ENCODE measurements at places on chromosomes 2 and 18.

DNA sequence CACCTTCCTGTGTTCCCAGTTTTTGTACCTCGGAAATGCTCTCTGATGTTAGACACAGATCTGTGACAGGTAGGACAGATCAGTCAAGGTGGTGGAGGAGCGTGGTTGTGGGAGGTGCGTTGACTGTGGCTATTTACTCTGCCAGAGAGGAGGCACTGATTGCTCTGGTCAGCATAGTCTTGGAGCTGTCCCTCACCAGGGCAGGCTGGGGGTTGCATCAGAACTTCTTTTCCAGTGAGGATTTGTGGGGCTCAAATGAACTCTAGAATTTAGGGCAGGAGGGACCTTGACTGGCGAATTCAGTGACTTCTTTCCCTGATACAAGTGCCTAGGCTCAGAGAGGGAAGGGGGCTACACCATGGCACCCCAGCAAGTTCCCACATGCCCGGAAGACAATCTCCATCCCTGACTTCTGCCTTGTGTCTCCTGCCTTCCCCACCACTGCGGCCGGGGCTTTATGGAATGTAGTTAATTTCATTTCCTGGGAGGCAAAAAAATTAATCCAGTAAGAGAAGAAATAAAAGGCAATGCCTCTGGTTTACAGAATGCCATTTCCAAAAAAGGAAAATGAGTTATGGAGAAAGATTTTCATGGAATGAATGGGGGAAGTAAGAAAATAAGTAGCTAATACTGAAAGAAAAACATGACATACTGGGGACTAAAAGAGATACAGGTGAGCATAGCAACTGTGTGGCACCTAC, 26.1 kb downstream of the NIFK start:
- DNase-seq, result no peak

DNA sequence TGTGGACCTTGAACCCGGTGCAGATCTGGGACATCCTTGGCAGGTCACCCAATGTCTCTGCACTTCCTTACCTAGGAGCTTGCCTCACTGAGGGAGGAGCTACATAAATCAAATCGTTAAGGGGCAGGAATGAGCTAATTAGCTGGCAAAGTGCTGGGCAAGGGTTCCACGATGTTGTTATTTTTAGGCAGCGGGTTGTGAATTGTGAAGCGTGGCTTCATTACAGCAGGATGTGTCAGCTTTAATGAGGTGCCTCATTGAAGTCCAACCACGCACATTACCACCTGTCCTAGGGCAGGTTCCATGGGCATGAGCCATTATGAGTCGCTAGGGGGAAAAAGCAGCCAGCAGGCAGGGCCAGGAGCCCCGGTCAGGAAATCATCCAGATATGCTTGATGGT, 127.0 kb upstream of the AGAP1 start:
- peak; percentile 36 for DNase-seq

GRCh38 chr2:30765876-30766470, 41.3 kb downstream of the CAPN13 start:
- no peak for DNase-seq

DNA sequence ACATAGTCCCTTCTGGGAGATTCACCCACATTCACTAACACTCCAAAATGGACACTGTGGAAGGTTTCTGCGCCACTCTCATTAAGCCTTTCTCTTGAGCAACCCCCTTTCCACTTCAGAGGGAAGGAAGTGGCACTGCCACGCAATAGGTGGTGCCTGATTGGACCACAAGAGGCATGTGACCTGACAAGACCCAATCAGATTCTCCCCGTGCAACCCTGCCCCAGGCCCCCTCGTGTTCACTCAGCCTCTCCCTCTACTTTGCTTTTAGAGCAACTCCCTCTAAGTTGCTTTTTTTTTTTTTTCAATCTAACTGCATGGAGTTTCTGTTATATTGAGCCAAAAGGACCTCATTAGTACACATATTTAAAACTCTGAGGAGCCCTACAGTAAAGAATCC, 158.0 kb downstream of the EN1 start:
- no peak for DNase-seq

DNA sequence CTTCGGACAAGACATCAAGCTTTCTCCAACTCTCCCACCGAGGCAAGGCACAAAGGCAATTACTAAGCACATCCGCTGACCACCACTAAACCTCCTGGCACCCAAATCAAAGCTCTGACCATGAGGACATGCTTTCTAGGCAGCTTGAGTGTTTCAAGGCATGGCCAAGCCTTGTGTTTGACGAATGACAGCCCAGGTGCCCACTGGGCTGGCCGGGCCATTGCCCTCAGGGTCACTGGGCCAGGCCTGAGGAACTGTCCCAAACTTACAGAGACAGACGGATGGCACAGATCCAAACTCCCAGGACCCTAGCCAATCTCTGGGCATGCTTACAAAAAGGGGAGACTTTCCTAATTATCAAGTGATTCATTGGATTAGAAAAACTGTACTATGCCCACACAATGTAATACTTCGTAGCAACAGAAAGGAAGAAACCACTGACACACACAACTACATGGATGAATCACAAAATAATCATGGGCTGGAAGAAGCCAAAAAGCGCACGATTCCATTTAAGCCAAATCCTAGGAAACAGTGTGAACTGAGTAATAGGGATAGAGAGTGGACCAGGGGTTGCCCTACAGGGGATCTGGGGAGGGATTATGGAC, 20.2 kb downstream of the CRACDL start:
- DNase-seq, result no peak

DNA sequence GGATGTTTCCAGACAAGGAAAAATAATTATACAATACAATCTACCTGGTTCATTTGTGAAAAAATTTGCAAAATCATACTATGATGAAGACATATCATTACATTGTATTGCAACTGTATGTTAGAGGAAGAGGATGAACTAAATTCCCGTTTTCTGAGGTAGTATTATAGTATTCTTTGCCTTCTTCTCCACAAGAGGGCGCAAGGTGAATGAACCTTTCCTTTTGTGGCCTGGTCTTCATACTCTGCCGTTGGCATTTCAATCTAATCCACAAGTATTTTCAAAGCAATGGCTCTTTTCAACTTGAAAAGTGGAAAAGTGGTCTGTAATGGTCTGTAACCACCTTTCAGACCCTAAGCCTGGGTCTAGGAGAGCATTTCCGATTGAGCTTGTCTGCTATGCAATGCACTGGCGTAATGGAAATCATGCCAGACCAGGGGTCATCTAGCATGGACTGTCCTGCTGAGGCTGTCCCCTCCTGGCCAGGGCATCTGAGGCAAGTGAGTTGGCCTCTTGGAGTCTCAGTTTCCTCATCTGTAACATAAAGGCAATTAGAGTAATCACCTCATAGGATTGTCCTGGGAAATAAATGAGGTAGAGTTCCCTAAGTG, 30.8 kb upstream of the ZNF396 start:
- peak; percentile 68 for DNase-seq

GRCh38 chr2:111689941-111690340, 194.1 kb downstream of the ANAPC1 start:
- DNase-seq, result no peak

GRCh38 chr2:207073412-207073800, 92.3 kb downstream of the KLF7 start:
- no peak for DNase-seq

DNA sequence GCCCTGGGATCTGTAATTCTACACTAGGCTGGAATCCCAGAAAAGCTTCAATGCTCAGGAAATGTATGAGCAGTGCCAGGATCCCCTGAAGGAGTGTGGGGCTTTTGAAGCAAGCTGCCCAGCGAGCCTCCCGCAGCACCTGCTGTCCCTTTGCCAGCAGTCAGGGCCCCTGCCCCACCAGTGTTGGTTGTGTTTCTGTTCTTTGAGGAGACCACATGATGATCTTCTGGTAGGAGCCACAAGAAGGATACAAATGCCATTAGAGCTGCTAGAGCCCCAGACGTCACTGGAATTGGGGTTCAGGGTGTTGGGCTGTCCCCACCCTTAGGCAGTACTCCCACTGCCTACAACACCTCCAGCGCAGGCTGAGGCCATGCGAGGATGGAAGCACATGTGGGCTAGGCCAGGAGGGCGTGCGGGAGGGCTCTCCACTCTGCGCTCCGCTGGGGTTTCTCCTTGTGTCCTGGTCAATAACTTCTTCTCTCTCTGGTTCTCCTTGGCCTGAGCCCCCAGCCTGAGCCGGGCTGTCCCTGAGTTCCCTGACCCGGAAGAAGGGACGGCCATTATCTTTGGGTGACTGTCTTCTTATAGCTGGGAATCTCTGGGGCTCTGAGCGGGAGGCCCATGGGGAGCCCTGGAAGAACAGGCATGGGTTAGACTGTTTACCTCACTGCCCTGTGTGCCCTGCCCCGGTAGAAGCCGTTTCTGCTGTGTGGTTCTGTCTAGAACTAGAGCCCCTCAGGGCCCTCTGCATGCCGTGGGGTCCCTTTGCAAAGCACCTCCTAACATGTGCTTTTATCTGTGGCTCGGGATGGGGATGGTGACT, 73.9 kb downstream of the LRRFIP1 start:
- DNase-seq, result no peak

DNA sequence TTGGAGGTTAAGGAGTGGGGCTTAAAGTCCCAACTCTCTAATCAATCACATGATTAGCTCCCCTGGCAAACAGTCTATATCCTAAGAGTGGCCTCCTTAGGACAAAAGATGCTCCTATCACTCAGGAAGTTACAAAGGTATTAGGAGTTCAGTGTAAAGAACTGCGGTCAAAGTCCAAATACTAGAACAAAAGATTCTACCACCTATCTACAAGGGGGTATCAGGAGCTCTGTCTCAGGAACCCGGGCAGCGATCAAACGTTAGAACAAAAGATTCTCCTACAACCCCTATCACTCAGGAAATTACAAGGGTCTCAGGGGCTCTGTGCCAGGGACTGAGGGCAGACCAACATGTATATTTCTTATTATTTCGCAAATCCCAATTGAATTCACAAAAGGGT, 58.0 kb downstream of the DTNB start:
- no peak for DNase-seq

DNA sequence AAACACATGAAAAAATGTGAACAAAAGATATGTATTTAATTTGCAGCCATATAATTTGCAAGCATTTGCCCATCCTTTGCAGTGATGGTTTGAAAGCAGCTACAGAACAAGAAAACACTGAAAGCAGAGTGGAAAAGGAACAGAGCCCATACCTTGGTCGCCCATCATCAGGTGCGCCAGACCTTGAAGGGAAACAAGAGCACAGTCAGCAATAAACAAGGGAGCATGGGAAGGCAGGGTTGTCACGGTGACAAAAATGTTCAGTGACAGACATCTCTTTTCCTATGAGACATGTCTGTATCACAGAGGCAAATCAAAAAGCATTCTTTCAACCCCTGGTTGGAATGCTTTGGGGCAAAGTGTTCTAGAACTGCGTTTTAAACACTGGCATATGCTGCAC, 109.4 kb downstream of the NRXN1 start:
- peak; percentile 30 for DNase-seq

DNA sequence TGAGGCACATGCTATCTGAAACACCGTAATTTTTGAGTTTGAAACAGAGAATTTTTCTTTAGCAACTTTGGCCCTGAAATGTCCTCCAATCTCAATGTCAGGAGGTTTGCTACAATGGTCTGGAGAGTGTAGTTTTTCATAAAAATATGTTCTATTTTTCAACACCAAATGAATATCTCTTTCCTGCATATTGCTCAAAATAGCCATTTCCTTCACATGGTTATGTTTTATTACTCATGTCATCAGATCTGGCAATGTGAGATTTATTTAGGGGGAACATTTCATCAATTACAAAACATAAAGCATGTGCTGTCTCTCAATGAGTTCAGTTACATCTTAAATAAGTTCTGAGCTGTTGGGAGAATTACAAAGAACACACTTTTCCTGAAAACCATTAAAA, 871.9 kb upstream of the FSHR start:
- no peak for DNase-seq

DNA sequence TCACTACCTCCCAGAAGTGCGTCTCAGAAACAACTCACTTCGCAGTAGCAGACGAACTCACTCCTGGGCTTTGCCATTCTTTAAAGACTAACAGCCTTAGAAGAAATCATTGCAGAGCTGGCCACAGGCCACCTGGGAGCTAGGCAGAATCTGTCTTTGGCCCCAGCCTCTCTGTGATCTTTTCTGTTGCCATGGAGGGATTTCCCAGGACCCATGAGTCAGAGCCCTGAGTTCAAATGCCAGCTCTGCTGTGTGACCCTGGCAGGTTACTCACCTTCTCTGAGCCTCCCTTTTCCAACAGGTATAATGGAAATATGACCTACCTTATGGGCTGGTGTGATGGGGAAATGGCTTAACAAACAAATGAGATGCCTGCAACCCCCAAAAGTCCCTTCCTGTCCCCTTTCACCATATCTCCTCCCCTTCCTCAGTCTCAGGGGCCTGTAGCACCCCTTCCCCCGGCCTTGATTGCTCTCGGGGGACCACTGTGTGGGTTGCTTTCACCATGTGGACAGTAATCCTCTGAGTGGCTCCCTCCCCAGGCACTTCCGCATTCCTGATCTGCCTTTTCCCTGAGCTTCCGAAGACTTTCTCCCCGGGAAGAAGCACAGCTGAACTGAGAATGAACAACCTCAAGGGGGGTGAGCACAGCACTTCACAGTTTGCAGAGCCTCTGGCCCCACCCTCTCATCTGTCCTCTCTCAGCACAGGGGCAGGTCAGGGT, 34.0 kb upstream of the SLC66A3 start:
- DNase-seq, result no peak

GRCh38 chr2:16166327-16166981, 226.1 kb downstream of the MYCN start:
- no peak for DNase-seq

GRCh38 chr2:24077535-24077877, 1.4 kb upstream of the SF3B6 start:
- DNase-seq, result no peak

GRCh38 chr18:58754544-58755068, 83.3 kb downstream of the MALT1 start:
- DNase-seq, result no peak

DNA sequence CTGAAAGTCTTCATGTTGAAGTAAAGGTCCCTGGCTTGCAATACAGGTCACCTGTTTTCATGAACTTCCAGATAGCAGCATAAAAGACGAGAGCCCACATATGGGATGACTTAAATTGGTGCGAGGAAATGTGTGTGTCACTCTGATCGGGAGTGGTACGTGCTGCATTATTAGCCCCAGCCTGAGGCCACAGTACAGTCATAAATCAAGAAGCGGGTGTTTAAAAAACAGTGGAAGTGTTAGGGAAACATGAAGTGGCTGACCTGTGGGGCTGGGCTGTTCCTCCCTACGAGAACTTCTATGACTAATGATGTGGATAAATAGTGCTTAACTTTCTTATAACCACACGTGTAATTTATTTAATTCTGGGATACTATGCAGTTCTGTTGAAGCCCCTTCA, 24.4 kb downstream of the RDH14 start:
- no peak for DNase-seq

Data from NCI-H2081 (cell line).